ENCODE measurements at places on chromosomes 5 and 9. TPM values are rescaled to one million over a fixed set of nuclear protein-coding genes. Genes with fewer than 3 reads are reported as not detected.
A peak's percentile ranks its signal among the peaks of the same experiment; 100 is the strongest.

- no peak for DNase-seq
- peaks cover 23% of the 10 kb centered on the region for H3K27me3 ChIP-seq
- H3K4me1 ChIP-seq = no peaks in the 10 kb centered on the region
- no peak overlapping the region for H3K27ac ChIP-seq
- no peak overlapping the region for H3K4me3 ChIP-seq
These were observed 9.1 kb upstream of the OLFM1 start for GRCh38 chr9:135078361-135078821.

DNA sequence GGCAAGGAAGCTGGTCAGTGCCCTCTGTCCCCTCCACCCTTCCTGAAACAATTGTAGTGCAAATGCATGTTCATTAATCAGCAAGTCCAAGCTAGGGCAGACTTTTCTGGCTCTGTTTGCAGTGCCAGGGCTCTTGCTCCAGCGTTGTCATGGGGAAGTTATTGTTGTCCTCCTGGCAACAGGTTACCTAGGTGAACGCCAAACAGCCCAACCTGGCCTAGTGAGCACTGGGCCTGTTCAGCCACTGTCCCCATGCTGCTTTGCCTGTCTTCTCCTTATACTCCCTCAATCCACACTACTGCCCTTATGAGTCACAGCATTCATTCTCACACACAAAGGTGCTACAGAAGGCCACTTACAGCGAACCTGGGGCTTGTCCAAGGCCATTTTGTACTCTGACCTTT is 34.5 kb upstream of the GLIS3 start:
- no peak for DNase-seq
- no peak overlapping the region for H3K27ac ChIP-seq
- no peak overlapping the region for H3K4me3 ChIP-seq
- peaks cover 5% of the 10 kb centered on the region for H3K4me1 ChIP-seq
- no peaks in the 10 kb centered on the region for H3K27me3 ChIP-seq

DNA sequence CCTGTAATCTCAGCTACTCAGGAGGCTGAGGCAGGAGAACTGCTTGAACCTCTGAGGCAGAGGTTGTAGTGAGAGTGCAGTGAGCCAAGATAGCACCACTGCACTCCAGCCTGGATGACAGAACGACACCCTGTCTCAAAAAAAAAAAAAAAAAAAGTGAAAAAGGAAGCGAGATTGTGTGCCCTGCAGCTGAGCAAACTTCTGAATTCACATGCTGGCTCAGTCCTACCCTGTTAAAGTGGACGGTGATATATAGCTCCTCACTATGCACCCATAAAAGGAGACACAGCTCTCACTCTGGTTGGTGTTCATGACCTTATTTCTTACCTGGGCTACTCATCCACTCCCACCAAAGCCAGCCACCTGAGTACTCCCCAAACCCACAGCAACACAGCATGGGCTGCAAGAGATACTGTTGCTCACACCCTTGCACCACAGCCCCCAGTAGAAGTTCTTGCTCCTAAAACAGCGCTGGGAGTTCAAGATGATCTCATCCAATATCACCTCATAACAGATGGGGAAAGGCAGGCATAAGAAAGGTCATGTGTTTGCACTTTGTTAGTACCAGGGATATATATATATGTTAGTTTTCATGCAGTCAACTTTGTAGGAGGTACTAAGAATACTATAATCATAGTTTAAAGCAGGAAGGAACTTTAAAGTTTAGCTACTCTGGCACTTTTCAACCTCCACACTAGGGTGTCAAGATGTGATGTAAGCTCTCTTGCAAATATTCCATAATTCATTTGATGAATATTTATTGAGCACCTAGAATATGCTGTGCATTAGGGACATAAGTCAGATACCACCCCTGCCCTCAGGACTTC is 4.0 kb downstream of the TTLL11 start:
- H3K27me3 ChIP-seq = no peaks in the 10 kb centered on the region
- DNase-seq = no peak
- no peak overlapping the region for H3K4me3 ChIP-seq
- peaks cover 22% of the 10 kb centered on the region for H3K4me1 ChIP-seq

- H3K4me3 ChIP-seq = no peak overlapping the region
- no peaks in the 10 kb centered on the region for H3K4me1 ChIP-seq
- H3K27ac ChIP-seq = no peak overlapping the region
- peaks cover 18% of the 10 kb centered on the region for H3K27me3 ChIP-seq
These were observed 69.6 kb downstream of the CSF2 start for GRCh38 chr5:132143148-132143547.

DNA sequence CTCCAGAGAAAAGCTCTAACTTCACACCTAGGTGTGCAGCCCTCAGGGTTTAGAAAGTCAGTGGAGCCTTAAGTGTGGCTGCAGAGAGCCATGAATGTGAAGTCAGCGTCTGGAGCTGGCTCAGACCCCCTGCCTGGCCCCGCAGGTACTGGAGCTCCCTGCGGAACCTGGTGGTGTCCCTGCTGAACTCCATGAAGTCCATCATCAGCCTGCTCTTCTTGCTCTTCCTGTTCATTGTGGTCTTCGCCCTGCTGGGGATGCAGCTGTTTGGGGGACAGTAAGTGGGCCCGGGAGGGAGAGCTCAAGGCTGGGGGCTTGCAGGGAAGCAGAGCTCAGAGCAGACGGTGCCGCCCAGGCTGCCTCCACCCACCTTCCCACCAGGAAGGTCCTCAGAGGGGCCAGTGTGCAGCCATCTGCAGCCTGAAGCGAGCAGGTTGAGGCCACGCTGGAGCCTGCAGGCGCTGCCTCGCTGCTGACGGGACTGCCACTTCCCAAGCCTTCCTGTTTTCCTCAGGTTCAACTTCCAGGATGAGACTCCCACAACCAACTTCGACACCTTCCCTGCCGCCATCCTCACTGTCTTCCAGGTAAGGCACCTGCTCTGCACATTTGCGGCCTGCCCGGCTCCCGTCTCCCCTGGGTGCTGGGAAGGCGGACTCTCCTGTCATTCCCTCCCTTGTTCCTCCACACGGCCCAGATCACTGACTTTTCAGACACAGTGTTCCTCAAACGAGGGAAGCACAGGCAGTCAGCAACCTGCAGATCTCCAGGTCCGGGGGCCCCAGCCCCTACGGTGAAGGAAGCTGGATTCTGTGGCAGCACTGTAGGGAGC is 108.9 kb downstream of the CACNA1B start:
- H3K4me3 ChIP-seq = no peak overlapping the region
- DNase-seq = no peak
- no peaks in the 10 kb centered on the region for H3K36me3 ChIP-seq
- peaks cover 35% of the 10 kb centered on the region for H3K27me3 ChIP-seq
- H3K27ac ChIP-seq = no peak overlapping the region

- no peaks in the 10 kb centered on the region for H3K36me3 ChIP-seq
- H3K4me1 ChIP-seq = no peaks in the 10 kb centered on the region
- peaks cover 2% of the 10 kb centered on the region for H3K27me3 ChIP-seq
- peak; percentile 22 for DNase-seq
These were observed 31.8 kb upstream of the FOXB2 start for GRCh38 chr9:76987594-76988200.

DNA sequence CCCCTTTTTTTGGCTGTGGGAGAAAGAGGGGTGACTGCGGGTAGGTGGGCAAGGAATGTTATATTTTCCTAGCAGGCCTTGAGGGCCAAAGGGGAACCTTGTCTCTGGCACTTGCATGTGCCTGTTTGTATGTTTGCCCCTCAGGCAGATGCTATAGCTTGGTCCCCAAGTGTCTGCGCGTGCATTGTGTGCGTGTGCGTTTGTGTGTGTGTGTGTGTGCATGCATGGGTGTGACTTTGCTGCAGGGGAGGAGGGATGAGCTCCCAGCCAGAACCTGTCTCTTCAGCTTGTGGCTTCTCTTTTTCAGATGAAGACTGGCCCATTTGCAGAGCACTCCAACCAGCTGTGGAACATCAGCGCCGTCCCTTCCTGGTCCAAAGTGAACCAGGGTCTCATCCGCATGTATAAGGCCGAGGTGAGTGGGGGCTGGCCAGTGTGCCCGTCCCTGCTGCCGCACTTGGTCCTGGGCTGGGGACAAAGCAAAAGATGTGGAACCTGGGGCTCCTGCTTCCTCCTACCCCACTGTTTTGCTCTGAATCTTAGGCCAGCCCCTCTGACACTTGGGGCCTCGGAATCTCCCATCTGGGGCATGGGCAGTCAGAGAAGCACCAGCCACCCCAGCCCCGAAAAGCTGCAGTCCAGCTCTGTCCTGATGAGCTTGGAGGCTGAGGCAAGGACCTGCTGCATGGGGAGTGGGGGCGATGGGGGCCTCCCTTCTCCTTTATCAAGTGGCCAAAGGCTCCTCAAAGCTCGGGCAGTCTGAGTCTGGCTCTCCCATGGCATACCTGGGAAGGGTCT is 31.1 kb downstream of the PTPA start:
- peak overlapping the region; percentile 99 for H3K27ac ChIP-seq
- peaks cover 21% of the 10 kb centered on the region for H3K36me3 ChIP-seq
- H3K4me1 ChIP-seq = peaks cover 37% of the 10 kb centered on the region

- H3K27me3 ChIP-seq = peaks cover 4% of the 10 kb centered on the region
- H3K27ac ChIP-seq = no peak overlapping the region
- peaks cover under 1% of the 10 kb centered on the region for H3K4me1 ChIP-seq
- DNase-seq = no peak
- no peak overlapping the region for H3K4me3 ChIP-seq
These were observed 345.7 kb upstream of the WWC1 start for GRCh38 chr5:167945542-167946384.

DNA sequence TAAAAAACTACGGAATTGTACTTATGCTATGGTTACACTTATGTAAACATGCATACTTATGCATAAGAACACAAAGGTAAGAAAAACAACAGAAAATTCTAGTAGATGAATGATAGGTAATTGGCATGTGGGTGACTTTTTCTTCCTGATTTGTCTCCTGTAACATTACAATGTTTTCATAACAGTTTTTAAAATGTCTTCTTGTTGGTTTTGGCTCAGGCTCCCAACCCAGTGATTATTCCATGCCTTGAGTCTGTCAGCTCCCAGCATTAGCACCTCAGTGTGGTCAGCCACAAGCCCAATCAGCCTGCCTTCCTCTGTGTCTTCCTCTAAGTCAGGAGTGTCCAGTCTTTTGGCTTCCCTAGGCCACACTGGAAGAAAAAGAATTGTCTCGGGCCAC is 7.9 kb upstream of the FOXE1 start:
- H3K4me3 ChIP-seq = no peak overlapping the region
- H3K27ac ChIP-seq = no peak overlapping the region
- H3K27me3 ChIP-seq = peaks cover 69% of the 10 kb centered on the region
- H3K36me3 ChIP-seq = no peaks in the 10 kb centered on the region

GRCh38 chr5:149147676-149148075 is 6.4 kb downstream of the ABLIM3 start:
- no peak overlapping the region for H3K27ac ChIP-seq
- H3K4me3 ChIP-seq = no peak overlapping the region
- H3K4me1 ChIP-seq = no peaks in the 10 kb centered on the region
- no peak for DNase-seq

- no peak overlapping the region for H3K4me3 ChIP-seq
- peaks cover 31% of the 10 kb centered on the region for H3K27me3 ChIP-seq
- H3K27ac ChIP-seq = no peak overlapping the region
- no peaks in the 10 kb centered on the region for H3K36me3 ChIP-seq
- H3K4me1 ChIP-seq = peaks cover 5% of the 10 kb centered on the region
These were observed 4.0 kb downstream of the CSF1R start for GRCh38 chr5:150082374-150082773.

DNA sequence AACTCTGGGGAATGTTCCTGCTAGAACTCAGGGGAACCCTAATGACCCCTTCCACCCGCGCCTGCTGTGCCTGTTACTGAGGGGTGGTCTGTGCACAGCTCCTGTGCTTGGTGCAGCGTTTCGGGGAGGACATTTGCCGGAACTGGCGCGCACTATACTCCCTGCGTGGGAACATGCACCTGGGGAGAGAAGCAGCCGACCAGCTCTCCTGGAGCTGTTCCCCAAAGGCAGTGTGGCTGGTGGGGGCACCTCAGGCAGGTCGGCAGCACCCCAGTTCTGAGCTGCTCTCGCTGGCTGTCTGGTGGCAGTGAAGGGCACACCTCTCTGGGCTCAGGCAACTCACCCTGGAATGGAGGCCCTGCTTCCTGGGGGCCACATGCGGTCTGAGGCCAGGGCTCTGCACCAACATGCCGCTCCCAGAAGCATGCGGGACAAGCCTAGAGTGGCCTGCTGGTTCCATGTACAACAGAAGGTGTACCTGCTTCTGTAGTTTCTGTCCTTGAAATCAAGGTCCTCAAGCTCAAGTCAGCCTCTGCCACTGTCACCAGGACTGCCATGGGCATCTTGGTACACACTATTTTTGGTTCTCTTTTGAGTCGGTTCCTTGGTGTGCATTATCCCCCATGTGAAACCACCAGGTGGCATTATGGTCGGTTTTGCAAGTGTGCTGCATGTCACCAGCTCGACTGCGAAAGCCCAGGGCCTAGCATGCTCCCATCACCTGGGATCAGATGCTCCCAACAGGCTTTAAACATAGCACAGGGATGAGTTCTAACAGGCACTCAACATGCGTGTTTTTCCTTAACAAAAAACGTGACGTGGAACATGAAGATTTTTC is 7.8 kb upstream of the MRNIP start:
- DNase-seq = peak; percentile 67
- peaks cover 44% of the 10 kb centered on the region for H3K36me3 ChIP-seq
- no peaks in the 10 kb centered on the region for H3K27me3 ChIP-seq
- no peak overlapping the region for H3K4me3 ChIP-seq
- no peak overlapping the region for H3K27ac ChIP-seq

DNA sequence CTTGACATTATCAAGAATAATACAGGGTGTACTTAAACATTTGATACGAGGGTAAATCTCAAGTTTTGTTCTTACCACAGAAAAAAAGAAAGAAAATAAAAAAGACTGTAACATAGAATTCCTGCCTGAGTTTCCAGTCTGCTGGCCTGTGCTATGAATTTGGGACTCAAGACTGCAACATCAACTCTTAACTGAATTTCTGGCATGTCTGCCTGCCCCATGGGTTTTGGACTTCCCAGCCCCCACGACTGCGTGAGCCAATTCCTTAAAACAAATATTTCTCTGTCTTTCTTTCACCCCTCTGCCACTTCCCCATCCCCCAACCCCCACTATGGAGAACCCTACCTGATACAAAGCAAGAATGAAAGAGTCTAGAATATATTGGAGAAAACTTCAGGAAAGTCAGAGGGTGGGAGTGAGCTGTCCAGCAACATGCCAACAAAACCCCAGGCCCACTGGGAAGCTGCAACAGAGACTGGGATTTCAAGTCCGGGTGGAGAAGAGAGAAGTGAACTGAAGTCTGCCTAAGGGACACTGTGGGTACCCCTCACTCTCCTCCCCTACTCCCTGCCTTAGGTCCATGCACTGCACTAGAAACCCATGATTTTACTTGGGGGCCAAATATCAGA is 43.0 kb downstream of the MARCHF3 start:
- no peaks in the 10 kb centered on the region for H3K36me3 ChIP-seq
- H3K27ac ChIP-seq = peak overlapping the region; percentile 92
- DNase-seq = no peak
- no peaks in the 10 kb centered on the region for H3K27me3 ChIP-seq

ENHO gene
- total RNA-seq = not detected

SLC45A2 gene
- not detected for total RNA-seq

FOXD4L4 gene
- total RNA-seq = 0.07 TPM

GALNT10 gene
- 49.1 TPM for total RNA-seq
